ENCODE measurements at places on chromosomes 12 and 14.

GRCh38 chr12:57224973-57225679 lies 4.4 kb upstream of the SHMT2 start:
- DNase-seq: peak; percentile 64

- no peak for DNase-seq
Observed at GRCh38 chr14:52391881-52392615, 77.9 kb downstream of the PTGER2 start.

- no peak for DNase-seq
Observed at GRCh38 chr12:24551163-24551786, 397.6 kb downstream of the BCAT1 start.

GRCh38 chr12:104864668-104865067 lies 93.4 kb downstream of the SLC41A2 start:
- DNase-seq: no peak

DNA sequence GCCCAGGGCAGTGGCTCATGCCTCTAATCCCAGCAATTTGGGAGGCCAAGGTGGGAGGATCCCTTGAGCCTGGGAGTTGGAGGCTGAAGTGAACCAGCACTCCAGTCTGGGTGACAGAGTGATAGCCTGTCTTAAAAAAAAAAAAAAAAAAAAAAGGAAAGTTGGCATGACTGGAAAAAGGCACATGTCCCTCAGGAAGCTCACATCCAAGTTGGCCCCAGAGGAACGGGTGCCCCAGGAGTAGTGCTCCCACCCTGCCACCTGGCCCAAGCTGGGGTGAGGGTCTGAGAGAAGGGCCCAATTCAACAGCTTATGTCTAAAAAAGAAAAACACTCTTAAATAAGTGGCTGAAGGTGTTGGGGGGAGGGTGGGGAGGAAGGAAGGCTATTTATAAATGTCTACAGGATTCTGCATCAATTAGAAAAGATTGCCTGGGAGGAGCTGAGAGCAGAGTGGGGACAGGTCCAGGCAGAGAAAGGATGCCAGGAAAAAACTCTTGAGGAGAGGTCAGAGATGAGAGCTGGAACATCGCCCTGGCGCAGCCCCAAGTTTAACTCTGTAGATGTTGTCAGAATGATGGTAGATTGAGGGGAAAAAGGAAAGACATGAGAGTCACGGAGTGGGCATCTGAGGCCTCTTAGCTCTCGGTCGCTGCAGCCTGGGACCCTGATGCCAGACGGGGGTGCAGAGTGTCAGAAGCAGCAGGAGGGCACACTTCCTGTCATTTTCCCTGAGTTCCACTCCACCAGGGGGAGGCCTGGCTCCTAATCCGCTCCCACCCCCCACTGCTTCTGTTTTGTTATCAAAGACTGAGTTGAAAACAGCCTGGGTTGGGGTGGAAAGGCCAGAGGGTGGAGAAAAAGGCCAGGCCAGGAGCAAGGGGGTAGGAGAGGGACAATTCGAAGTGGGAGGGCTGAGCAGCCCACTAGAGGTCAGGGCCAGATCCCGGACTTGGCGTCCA lies 7.3 kb downstream of the SPRYD3 start:
- DNase-seq: no peak

- no peak for DNase-seq
Observed at GRCh38 chr14:94936401-94936892, 166.5 kb upstream of the GSC start.

DNA sequence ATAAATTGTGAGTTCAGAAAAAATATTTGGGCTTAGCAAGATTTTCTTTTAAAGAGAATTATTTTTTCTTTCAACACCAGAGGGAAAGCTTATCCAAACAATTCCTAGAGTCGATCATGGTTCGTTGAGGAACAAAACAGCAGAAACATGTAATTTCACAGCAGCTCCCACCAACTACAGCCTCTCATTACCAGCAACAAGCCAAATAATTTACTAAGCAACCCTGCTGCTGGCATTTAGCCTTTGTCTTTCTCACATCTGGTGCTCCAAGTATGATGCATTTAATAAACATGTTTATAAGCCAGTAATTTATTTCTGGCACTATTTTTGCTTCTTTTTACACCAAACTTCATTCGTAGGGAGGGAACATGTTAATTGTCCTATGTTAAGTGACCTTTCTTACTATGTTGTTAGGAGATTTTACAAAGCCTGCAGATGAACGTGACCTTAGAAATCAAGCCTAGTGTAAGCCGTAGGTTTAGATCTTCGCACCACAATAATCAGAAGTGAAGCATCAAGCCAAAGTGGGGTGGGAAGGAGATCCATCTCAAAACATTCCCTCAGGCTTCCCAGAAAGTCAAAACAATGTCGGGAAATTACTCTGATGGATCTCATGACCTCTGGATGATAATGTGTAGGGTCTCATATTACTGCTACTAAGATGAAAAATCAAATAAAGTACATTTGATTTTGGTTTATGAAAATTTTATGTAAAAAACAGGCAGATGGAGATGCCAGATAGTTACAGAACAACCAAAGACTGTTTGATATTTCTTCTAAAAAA lies 128.4 kb downstream of the RPAP3 start:
- no peak for DNase-seq

DNA sequence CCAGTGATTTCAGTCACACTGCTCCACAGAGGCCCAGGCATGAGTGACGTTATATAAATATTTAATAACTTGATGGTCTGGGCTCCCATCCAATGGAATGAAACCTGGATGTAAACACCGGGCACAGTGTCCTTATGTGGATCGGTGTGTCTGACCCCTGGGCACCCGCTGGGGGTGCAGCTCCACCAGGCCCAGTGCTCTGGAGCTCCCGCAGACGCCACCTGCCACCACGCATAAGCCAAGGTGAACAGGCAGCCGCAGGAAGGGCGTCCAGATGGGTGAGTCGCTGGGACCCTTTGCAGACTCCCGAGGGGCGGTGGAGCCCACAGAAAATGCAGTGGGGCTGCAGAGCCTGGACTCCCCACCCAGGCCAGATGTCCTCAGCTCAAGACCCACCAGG lies 121.6 kb downstream of the SCARB1 start:
- no peak for DNase-seq

DNA sequence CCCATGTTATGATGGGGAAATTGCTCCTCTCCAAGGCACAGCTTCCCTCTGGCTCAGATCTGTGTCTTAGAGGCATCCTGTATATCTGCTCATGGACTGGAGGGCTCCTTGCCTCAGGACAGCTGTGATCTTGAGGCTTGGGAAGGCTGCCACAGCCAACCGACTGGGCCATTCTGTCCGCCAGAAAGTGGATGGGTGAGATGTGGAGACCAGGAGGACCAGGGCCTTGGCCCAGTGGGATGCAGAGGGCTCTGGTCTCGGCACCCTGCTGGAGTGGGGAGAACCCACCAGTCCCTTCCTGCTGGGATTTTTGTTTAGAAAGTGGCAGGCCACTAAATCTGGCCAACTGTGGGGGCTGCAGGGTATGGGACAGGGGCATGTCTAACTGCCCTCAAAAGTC lies 148.6 kb downstream of the CALM1 start:
- no peak for DNase-seq

GRCh38 chr12:49824895-49825294 lies 3.3 kb downstream of the NCKAP5L start:
- no peak for DNase-seq

- no peak for DNase-seq
Observed at GRCh38 chr12:31867292-31867691, 91.9 kb upstream of the RESF1 start.

DNA sequence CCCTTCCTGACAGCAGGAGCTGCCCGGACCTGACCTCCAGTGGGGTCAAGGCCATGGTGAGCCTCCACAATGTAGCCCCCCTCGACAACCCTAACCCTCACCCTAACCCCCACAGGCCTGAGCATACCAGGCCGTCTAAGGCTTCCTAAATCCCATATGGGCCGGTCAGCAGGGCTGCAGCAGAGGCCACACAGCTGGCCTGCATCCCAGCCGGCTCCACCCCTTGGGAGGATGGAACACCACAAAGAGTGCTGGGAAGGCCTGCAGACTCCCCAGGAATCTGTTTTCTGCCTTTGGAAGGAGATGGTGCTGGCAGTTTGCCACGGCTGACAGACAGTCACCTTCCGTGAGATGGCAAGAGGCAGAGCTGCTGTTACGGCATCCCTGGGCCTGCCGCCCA lies 2.8 kb downstream of the TMEM179 start:
- DNase-seq: no peak

DNA sequence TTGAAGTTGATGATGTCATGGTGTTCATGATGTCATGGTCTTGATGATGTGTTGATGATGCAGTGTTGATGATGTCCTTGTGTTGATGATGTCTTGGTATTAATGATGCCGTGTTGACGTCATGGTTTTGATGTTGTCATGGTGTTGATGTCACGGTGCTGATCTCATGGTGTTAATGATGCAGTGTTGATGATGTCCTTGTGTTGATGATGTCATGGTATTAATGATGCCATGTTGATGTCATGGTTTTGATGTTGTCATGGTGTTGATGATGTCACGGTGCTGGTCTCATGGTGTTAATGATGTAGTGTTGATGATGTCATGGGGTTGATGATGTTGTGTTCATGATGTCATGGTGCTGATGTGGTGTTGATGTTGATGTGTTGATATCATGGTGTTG lies 48.0 kb upstream of the RIMBP2 start:
- no peak for DNase-seq

- no peak for DNase-seq
Observed at GRCh38 chr12:115013236-115013981, 329.4 kb upstream of the TBX3 start.

GRCh38 chr12:131309700-131310099 lies 356.0 kb downstream of the ADGRD1 start:
- DNase-seq: no peak

- DNase-seq: no peak
Observed at GRCh38 chr14:60003991-60004390, 84.0 kb downstream of the LRRC9 start.

GRCh38 chr12:49622501-49623141 lies 740 bp upstream of the PRPF40B start:
- peak; percentile 40 for DNase-seq

DNA sequence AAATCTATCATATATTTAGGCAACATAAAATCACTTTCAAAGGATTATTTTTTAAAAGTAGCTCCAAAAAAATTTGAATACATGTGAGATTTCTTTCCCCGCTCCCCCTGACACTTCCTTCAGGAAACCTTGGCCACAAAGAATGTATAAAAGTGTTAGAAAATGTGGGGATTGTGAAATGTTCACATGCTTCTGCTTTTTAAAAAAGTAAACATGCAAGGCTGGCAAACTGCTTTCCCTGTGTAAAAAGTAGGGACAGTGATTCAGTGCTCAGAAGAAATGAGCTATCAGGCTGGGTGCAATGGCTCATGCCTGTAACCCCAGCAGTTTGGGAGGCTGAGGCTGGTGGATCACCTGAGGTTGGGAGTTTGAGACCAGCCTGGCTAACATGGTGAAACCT lies 26.6 kb downstream of the MBIP start:
- DNase-seq: no peak

DNA sequence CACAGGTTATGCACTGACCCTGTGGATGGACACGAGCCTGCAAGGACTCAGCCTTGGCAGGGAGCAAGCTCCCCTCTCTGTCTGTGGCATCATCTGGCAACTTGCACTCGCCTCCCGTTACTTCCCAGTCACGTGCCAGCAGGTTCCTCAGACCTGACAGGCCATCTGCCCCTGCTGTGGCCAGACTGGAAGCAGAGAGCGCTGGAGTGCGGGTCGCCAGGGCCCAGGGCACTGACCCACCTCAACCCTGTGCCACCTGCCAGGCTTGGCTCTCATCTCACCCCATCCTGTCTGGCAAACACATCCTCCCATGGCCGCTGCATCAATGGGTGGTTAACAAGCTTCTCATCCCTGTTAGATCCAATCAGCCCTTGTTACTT lies 28.4 kb downstream of the SLC6A12 start:
- DNase-seq: no peak

GRCh38 chr12:11553871-11554533 lies 95.5 kb upstream of the ETV6 start:
- peak; percentile 28 for DNase-seq

DNA sequence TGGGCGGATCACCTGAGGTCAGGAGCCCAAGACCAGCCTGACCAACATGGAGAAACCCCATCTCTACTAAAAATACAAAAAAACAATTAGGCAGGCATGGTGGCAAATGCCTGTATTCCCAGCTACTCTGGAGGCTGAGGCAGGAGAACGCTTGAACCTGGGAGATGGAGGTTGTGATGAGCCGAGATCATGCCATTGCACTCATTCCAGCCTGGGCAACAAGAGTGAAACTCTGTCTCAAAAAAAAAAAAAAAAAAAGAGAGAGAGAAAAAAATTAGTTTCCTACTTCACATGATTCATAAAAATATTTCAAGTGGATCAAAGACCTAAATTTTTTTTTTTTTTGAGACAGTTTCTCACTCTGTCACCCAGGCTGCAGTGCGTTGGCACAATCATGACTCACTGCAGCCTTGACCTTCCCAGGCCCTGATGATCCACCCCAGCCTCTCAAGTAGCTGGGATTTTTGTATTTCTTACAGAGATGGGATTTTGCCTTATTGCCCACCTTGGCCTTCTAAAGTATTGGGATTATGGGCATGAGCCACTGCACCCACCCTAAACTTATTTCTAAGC lies 24.9 kb downstream of the FCF1 start:
- DNase-seq: no peak

DNA sequence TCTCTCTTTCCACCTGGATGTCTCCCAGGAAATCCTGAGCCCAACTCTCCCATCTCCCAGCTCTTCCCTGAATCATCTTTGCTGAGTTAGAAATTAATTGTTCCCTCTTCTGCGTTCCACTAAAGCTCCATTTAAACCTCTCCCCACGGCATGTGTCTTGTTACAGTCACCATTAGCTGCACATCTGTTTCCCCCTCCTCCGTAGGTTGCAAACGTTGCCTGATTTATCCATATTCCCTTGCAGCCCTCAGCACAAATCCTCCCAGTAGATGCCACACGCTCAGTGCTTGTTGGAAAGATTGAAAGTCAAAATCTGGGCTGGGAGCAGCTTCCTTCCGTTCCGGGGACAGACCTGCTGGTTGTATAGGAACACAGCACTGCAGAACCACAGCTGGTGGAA lies 90.4 kb downstream of the SLC24A4 start:
- DNase-seq: no peak
